A549 treated with CORT108297 at 1 μM for 4 hours (cell line): ENCODE measurements at places on chromosomes 1 and 21. TPM values are rescaled to one million over a fixed set of nuclear protein-coding genes. Genes with fewer than 3 reads are reported as not detected.

Gene ITLN2
- 0.13 to 0.34 TPM (median 0.24 TPM) in 4 of 5 replicates, not detected in the other for total RNA-seq

Gene MOV10
- 22.7 to 36.0 TPM (median 31.0 TPM) in 5 replicates for total RNA-seq

Gene SELENON
- total RNA-seq = 54.3 to 64.6 TPM (median 62.1 TPM) in 5 replicates

Gene ERG
- total RNA-seq = not detected in 5 replicates

Gene GPR37L1
- 0.10 to 0.19 TPM (median 0.16 TPM) in 5 replicates for total RNA-seq

Gene AVPR1B
- total RNA-seq = not detected in 5 replicates

Gene ZC3H12A
- 16.3 to 30.9 TPM (median 22.6 TPM) in 5 replicates for total RNA-seq

Gene C8A
- not detected in 5 replicates for total RNA-seq

Gene KANK4
- 0.24 to 0.65 TPM (median 0.36 TPM) in 5 replicates for total RNA-seq
